ENCODE measurements at places on chromosomes 3 and 15.

GRCh38 chr3:9784965-9785364 lies 7.3 kb downstream of the TADA3 start:
- no peak for DNase-seq

GRCh38 chr3:161694682-161695564 lies 198.3 kb downstream of the OTOL1 start:
- no peak for DNase-seq

- no peak for DNase-seq
Observed at GRCh38 chr3:185995352-185995751, 57.5 kb upstream of the TRA2B start.

DNA sequence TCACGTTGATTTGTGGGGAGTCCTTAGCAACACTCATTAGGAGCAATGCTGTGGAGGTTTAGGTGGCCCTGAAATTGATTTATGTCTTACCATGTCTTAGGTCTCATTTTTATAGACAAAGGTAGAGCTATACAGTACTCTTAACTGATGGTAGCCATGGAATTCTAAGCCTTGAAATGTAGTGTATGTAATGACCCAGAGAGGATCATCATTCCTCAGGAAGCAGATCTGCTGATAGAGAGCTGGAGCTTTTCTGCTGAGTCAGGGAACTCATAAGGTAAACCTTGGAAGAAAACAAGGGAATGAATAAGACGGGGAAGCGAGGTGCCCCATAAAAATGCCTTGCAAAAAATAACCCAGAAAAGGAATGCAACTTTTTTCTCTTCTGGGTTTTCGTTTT lies 34.0 kb upstream of the ZNF639 start:
- no peak for DNase-seq

GRCh38 chr3:53881691-53882593 lies at the start of gene ACTR8:
TSS of gene ACTR8 (minus strand) at chr3:53882152. CDS start at chr3:53882101, 51 bp downstream.
- DNase-seq = peak; percentile 62

DNA sequence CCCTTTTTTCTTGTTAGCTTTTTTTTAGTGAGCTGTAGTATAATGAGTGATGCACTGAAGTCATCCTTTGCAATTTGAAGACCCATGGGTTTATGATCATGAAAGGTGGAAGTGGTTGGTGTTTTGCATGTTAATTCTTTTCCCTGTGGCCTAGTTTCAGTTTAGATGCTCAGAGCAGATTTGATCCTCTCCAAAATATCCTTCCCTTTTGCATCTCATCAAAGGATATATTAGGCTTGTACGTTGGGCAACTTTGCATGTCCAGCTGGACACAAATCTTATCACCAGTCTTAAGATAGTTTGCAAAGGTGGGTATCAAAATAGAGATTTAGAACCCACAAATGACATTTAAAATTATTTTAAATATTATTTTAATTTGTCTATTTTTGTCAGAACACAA lies 72.7 kb downstream of the MYRIP start:
- no peak for DNase-seq

- DNase-seq = no peak
Observed at GRCh38 chr3:69612791-69613190, 126.5 kb upstream of the MITF start.

GRCh38 chr3:11717768-11718636 lies 74.3 kb upstream of the VGLL4 start:
- no peak for DNase-seq

GRCh38 chr3:13574798-13575451 lies 26.0 kb downstream of the FBLN2 start:
- DNase-seq = no peak

DNA sequence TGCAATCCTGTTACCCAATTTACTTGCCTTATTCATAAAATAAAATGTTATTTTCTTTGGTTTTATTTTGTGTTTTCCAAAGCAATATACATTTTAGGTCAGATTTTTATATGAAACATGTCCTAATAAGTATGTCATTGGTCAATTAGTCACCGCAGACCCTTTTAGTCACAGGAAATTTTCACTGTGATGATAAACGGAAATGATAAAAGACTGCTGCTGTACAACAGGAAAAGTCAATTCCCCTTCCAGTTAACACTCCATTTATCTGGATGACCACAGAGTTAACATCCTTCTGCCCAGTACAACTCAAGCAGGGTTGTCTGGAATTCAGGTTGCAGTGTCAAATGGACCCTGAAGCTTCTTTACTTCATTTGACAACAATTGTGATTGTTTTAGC lies 175.2 kb downstream of the LSAMP start:
- DNase-seq = no peak

GRCh38 chr3:37731895-37732294 lies 129.8 kb upstream of the CTDSPL start:
- DNase-seq = no peak

DNA sequence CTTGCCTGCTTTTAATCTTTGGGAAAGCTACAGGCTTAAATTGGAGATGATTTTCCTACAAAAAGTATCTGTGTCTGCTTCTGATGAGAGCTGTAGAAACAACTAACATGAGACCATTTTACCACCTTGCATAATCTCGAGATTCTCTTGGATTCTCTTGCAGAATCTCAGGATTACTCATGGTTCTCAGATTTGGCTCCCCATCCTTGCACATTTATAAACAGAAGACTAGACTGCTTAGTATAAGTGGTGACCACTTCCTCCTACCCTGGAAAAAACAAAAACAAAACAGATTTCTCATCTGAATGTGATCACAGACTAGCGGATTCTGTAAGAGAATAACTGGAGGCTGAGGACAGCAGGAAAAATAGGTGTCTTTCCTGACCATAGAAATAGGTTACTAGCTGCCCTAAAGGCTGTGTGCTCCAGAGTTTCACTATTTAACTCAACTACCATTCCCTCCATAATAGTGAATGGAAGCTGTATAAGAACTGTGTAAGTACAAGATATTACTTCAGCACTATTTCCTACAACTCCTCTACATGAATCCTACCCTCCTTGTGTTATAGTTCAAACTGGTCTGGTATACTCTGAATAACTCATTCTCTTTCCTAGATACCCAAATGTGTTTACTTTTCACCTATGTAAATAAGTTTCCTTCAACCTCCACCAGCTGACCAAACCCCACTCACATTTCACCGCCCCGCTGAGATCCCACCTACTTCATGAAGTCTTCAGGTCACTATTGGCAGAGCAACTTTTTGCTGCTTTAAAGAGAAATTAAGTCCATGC lies 122.2 kb upstream of the C2CD4B start:
- DNase-seq = no peak

GRCh38 chr3:14461748-14462324 lies 59.4 kb downstream of the SLC6A6 start:
- DNase-seq = peak; percentile 27

GRCh38 chr15:60858511-60859070 lies 370.5 kb downstream of the RORA start:
- DNase-seq = no peak
